ENCODE measurements at places on chromosomes 16 and 17.
A peak's percentile ranks its signal among the peaks of the same experiment; 100 is the strongest.

GRCh38 chr17:73267648-73268537, 6.2 kb upstream of the CPSF4L start:
- no peak for DNase-seq

- DNase-seq, result no peak
Measured at GRCh38 chr17:8726941-8727555, 17.6 kb downstream of the CCDC42 start.

DNA sequence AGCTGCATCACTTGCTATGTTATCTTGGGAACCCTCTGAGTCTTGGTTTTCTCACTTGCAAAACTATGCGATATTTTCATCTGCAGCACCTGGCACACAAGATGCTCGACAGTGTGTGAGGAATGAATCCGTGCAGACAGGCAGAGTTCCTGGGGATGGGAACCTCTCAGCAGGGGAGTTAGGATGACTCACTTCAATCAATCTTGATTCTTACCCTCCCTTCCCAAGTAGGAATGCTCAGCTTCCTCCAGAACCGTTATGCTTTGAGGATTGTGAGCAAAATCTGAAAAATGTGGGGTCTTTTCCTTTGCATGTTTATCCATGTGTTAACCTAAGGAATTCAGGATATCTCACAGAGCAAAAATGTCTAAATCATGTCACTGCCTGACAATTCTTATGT, 68.9 kb upstream of the HNF1B start:
- no peak for DNase-seq

DNA sequence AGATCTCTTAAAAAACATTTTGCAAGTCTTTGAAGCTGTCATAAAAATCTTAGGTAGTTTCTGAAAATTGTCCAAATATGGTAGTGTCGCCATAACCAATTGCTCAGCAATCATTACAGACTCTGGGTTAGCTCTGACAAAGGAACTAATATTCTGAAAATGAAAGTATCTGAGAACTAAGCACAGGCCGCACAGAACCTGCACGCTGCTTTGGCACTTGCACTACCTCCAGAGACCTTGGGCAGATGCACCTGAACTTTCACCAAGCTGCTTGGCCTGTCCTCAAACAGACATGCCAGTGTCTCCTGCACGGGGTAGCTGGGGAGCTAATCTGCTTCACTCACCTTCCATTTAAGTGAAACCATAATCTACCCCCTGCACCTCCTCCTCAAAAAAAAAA, 317.0 kb downstream of the MAF start:
- DNase-seq, result no peak

GRCh38 chr16:76654088-76654820, 377.1 kb downstream of the CNTNAP4 start:
- DNase-seq, result no peak

DNA sequence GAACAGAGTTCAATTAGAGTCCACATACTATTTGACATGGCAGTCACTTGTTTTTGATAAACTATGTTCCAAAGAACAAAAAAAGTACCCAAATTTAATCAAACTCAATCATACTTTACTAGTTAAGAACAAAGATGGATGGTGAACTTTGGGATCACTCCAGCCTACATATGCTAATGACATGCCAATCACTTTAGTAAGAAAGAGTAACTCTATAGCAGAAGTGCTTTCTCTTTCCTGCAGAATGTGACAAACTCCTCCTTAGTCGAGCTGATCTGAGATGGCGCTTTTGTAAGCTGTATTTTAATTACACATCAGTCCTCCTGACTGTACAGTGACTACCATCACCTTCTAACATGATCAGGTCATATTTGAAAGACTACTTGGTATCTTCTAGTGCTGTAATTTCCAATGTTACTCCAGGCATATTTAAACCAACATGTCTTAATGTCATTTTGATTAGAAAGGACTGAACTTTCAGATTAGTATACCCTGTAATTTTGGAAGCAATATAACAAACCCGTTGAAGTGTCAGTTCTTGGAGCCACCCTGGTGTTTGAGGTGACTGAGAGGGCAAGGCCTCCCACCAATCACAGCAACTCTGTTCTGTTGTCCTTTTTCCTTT, 4.1 kb downstream of the NETO2 start:
- no peak for DNase-seq

GRCh38 chr17:37233036-37233435, 142.7 kb upstream of the C17orf78 start:
- DNase-seq, result no peak

GRCh38 chr16:83397601-83398291, 410.0 kb upstream of the HSBP1 start:
- DNase-seq, result no peak

DNA sequence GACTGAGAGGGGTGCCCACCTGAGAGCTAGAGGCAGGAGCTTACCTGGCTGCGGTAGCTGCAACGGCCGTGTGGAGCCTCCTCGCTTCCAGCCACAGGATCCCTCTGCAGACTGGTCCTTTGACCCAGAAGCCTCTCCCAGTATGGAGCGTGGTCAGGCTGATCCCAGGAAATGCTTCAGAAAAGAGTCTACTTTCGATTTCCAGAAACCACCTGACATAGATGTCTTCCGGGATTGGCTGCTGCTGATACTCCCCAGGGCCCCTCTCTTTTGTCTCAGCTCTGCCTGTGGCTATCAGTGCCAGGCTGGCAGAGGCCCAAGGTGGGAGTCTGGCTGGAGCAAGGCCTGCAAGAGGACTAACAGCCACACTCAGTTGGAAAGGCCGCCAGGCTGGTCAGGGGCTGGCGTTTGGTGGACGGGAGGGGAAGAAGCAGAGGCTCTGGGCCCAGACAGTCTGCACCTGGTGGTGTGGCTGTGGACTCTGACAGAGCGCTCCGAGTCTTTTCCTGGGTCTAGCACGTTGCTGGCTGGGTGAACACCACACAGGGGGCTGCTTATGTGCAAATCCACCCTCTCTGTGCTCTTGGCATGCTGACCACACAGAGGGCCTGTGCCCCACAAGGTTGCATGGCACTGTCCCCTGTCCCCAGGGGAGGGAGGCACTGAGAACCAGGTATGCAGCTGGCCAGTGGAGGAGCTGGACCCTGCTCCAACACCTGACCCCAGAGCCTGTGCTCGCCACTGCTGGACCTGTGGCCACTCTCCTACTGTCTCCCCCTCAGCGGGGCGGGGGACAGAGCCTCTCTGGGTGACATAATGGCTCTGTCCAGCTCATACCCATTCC, at the start of gene LGALS3BP:
TSS of gene LGALS3BP (minus strand) at position 144 of the 844 bp plus-strand sequence. CDS start 2,732 bp downstream, outside the sequence.
- no peak for DNase-seq

- DNase-seq, result no peak
Measured at GRCh38 chr17:40366076-40366860, 1.7 kb upstream of the GJD3 start.

DNA sequence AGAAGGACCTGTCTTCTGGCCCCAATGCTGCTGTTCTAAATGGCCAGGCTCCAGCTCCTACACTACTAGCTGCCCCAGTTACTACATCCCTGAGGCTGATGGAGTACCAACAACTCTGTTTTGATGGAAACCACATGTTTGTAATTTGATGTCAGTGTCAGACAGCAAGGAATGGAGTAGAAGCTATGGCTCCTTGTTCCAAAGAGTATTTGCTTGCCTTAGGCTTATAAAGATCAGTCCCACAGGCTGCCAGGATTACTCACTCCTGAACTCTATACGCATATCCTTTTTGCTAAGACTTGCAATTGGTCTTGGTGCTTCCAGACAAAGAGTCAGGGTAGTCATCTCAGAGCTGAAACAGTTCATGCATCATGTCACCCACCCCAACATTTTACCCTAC, 139.6 kb downstream of the HS3ST3A1 start:
- DNase-seq, result no peak

DNA sequence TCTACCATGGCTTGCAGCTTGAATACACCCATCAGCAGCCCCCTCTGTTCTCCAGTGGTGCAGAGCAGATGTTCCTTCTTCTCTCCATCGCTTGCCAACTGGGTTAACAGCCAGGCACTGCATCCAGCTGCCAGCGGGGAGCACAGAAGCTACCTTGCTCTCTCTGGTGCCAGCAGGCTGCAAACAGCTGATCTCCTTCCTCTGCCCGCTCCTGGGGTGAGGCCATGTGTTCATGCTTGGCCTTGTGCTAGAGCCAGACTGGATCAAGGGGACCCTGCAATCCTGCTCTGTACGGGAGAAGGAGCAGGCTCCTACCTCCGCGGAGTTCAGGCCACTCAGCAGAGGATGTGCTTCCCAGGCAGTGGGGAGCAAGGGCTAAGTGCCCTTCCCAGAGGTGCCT, 24.1 kb upstream of the ENGASE start:
- DNase-seq, result no peak

DNA sequence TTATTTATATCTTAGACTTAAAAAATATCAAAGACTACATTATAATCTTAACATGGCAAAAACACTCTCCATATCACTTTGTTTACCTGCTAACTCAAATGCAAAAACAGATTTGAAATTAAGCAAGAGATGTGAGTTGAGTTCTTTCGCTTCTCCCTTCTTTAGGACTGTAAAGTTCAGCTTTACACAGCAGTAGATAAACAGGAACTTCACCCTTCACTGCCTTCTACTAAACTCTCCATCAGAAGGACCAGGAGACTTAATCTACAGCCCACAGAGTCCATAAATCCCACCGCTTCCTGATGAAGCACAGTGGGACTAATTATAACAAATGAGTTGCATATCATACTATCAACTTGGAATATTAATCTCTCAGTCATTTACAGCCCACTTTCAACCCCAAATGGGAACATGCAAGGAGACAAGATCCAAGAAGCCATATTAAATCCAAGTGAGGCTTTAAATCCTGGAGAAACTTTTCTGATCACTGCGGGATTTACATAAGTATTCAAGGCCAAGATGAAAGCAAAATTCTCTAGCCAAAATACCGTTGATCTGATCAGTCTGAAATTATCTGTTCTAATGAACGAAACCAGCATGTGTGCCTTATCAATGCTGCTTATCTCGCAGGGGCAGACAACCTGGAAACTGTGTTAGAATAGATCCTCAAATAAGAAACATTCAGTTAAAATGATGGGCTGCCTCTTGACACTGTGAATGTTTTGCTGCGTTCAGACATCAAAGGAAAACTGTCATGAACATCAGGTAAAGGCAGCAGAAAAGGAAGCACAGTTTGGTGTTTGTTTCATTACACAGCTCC, 1.6 kb downstream of the AMFR start:
- no peak for DNase-seq

DNA sequence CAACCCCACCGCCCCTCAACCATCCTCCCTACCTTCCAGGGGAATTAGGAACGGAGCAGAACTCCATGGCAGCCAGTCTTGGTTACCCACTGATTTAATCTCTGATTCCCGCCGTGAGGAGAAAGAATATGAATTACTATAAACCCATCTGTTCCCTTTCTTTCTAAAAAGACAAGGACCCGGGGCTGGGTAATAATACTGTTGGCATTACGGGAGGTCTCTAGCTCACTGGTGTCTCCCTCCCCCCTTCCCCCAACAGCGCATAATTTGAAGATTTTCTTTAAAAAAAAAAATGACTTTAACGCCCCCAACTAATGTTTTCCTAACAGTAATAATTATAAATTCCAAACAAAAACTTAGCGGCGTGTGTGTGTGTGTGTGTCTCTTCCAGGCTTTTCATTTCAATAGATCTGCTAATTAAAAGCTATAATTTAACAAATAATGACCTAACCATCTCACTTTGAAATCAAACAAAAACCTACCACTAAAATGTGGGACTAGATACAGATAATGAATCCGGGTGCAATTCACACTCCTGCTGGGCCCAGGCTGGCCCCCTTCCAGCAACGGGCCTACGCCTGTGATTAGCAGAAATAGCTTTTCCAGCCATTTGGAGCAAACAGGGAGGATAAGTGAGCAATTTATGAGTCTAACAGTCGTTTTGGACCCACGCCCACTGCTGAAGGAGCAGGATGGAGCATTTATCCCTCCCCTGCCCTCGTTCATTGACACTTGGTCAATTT, 18.2 kb upstream of the BHLHA9 start:
- DNase-seq, result no peak

- no peak for DNase-seq
Measured at GRCh38 chr16:50916040-50916439, 174.2 kb downstream of the CYLD start.

GRCh38 chr16:59849716-59850115, 1115.6 kb upstream of the GOT2 start:
- DNase-seq, result no peak

DNA sequence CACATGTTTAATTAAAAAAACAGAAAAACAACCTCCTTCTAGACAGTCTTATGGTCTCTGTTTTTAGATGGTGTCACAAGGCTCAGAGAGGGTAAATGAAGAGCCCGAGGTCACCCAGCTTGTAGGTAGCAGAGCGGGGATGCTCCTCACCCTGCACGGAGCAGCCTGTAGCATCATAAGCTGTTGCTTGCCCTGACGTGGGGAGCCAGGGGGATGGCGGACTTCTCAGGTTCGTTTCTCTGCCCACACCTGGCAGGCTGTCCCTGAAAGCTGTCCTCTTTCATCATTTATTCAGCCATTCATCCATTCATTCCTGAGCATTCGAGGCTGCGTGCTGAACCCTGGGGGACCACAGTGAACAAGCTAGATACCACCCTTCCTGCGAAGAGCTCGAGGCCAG, 75.7 kb upstream of the KSR1 start:
- no peak for DNase-seq

DNA sequence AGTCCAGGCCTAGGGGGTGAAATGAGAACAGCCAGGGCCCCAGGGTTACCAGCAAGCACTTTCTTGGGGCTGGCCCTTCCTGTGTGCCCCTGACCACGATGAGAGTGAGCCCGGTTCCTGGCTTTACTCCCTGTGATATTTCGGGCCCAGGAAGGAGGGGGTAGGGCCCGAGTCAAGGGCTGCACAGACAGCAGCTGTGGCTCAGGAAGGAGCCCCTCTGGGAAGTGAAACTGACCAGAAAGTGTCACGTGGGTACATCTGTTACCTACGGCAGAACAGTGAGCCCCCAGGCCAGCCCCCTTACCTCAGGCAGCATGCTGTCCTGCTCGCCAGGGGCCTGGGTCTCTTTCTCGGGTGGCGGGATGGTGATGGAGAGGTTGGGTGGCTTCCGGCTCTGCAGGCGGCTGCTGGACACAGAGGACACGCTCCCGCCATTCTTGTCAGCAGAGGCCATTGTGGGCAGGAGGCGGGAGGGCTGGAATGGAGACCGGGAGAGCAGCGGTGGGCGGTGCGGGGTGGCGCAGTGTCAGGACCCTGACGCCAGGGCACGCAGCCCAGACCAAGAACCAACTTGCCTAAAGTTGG, 13.8 kb downstream of the AANAT start:
- DNase-seq, result no peak

GRCh38 chr16:4386451-4386805, 14.8 kb downstream of the VASN start:
- DNase-seq, result no peak

DNA sequence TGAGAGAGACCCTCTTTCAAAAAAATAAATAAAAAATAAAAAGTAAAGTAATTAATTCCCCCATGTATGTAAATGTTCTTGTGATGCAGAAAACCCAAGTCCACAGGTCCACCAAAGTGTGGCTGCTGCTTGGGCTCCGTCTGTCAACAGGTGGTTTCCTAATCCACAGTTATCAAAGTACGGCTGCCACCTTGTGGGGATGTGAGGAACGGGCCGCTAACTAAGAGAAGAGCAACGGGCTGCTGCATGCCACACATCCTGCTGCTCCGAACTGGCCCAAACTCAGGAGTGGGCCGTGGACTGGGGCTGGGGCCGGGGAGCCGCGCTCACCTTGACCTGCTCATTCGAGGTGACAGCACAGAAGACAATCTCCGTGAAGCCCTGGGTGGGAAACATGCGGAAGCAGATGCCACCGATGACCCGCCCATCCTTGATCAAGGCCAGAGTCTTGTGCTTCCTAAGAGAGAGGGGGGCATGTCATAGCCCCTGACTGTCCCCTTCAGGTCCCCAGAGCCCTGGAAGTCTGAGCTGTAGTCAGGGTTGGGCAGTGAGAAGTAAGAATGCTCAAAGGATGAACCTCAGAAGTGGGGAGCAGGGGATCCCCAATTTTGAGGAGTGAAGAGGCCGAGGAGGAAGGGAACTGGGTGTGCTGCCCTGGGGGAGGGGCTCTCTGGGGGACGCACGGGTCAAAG, 4.3 kb downstream of the KAT2A start:
- peak; percentile 75 for DNase-seq
